ENCODE measurements at places on chromosomes 5 and 9.

DNA sequence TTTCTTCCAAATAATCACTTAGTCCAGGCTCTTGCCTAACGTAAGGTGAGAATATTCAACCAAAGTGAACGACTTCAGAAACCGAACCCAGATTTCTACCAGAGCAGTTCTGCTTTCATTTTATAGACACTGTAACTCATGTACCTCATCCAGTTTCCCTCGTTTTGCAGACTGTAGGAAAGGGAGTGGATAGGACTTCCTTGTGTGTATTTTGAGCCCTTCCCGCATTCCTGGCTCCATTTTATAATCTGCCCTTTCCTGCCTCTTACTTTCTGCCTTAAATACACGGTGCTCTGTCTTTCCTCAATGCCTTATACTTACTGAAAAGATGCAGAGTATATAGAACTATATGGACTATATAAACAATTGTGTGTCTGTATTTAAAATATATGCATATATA, 20.8 kb downstream of the MINAR2 start:
- no peak for DNase-seq

- no peak for DNase-seq
Observed at GRCh38 chr5:15983392-15983791, 196.2 kb downstream of the MARCHF11 start.

DNA sequence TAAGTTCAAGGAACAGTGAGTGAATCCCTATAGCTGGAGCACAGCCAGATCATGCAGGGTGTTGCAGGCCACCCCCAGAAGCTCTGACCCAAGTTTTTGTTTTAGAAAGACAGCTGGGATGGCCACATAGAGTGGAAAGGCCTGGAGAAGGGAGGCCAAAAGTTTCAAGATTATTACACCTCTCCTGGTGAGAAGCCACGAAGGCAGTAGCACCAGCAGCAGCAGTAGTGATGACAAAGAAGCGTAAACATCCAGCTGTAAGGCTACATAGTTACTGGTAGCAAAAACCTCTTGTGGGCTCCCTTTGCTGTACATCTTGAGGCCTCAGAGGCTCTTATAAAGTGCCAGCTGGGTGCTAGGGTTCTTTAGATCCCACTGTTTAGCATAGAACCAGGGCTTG, 11.8 kb downstream of the ADAMTSL1 start:
- no peak for DNase-seq

DNA sequence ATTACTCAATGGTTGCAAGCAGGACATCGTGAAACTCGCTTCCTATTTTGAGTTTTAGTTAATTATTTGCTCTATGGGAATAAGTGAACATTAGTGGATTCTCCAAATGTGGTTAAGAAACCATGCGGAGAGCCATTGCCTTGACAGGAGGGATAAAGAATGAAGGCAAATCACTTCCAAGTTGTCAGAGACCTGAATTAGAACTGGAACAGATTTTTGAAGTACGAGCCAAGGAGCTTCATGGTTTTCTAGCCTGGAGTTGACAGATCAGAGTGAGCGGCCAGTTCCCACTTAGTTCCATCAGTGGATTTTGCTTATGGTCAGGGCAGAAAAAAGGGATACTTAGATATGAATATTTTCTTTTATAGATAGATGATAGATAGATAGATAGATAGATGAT, 171.4 kb upstream of the CDH10 start:
- no peak for DNase-seq

GRCh38 chr5:150523472-150524350, 15.8 kb downstream of the NDST1 start:
- peak; percentile 92 for DNase-seq

GRCh38 chr5:17217493-17218352, at the start of gene BASP1:
TSS of gene BASP1 (plus strand) at chr5:17217631. CDS start at chr5:17275217, 57,586 bp downstream.
- peak; percentile 89 for DNase-seq

- no peak for DNase-seq
Observed at GRCh38 chr9:129125478-129125877, 14.3 kb downstream of the PTPA start.

GRCh38 chr5:168831383-168831782, 252.2 kb upstream of the PANK3 start:
- no peak for DNase-seq

DNA sequence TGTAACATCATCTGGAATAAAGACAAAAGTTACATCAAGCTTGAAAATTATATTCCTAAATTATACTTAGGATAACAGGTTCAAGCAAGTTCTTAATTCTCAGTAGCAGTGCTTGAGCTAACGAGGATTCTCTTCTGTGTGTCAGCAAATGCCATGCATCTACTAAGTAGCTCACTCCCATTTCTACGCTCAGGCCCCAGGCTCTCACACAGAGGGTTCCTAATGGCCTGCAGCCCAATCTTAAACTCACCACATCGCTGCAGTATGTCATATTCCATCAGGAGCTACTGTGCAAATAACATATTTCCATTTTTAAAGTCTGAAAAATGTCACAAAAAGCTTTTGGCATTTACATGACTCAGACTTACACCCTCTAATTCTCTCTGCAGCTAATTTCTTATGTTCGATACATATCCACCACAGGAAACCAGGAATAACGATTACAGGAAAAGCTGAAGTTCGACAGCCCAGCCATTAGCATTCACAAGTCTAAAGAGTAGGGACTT, 474.8 kb downstream of the EFNA5 start:
- DNase-seq, result no peak

DNA sequence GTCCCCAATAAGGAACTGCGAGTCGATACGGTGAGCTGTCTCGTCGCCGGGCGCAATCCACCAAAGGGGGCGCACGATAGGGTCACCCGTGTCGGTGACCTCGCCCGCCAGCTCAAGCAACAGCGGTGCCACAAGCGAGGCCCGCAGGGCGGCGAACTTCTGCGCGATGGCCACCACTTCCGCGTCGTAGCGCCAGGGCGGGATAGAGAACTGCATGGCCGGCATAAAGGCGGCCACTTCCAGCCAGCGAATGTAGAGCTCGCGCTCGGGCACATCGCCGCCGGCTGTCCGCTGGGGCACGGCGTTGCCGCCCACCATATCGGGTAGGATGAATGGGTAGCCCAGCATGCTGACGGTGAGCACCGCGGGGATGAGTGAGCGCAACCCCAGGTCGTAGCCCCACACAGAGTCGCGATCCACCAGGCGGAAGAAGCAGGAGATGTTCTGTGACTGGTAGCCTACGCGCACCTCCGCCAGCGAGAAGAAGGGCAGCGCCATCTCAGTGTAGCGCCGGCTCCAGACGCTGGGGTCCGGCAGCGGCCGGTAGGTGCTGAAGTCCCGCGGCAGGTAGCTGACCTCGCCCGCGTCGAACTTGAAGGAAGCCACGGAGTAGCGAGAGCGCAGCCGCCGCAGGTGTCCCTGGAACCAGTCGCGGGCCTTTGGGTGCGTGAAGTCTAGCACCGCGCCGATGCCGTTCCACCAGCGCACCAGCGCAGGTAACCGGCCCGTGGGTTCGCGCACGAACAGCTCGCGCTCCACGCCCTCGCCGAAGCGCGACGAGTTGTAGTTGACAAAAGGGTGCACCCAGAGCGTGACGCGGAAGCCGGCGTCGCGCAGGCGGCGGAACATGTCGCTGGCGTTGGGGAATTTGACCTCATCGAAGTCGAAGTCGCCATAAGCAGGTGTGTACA, 5.5 kb downstream of the MYORG start:
- DNase-seq, result no peak

GRCh38 chr5:127355337-127355736, 64.7 kb downstream of the MEGF10 start:
- DNase-seq, result peak; percentile 60

DNA sequence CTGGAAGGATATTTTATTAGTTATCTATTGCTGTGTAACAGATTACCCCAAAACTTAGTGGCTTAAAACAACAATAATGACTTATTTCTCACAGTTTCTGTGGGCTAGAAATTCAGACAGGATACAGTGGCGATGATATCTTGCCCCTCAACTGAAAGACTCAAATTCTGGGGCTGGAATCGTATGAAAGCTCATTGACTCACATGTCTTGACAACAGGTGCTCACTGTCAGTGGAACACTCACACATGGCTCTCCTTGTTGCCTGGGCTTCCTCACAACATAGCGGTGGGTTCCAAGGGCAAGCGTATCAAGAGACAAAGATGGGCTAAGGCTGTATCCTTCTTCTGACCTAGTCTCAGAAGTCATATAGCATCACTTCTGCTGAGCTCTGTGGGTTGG, 3.7 kb upstream of the GNPDA1 start:
- no peak for DNase-seq

GRCh38 chr5:132887283-132887682, 13.8 kb downstream of the LEAP2 start:
- DNase-seq, result no peak

GRCh38 chr9:97176206-97176605, 131.3 kb upstream of the CCDC180 start:
- DNase-seq, result peak; percentile 42

- no peak for DNase-seq
Observed at GRCh38 chr5:50325237-50325832, 115.8 kb downstream of the EMB start.

- no peak for DNase-seq
Observed at GRCh38 chr9:10403283-10403682, 209.5 kb downstream of the PTPRD start.

DNA sequence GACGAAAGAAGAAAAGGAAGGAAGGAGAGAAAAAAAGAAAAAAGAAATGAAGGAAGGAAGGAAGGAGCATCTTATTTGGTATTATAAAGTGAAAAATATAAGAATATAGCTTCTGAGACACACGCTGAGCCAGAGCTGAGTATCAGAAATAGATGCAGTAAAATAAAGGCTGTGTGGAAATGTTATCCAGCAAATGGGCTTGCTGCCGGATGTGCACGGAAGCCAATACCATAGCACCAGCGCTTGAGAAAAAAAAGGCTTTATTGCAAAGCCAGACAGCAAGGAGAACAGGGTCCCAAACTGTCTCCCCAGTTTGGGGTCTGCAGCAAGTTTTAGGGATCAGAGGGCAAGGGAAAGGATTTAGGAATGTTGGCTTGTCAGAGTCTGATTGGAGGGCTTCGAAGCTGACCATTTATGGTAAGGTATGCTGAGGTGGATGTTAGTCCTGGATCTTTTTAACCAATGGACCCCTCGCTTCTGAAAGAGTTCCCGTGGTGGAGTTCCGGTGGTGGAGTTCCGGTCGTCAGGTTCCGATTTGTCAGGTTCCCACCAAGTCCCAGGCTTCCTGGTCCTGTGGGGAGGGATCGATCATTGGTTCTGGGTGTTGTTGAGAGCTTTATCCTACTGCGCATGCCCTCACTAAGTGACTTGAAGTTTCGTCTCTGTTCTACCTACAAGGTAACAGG, 70.4 kb downstream of the SFXN1 start:
- DNase-seq, result no peak

- DNase-seq, result no peak
Observed at GRCh38 chr5:78060421-78060820, 234.1 kb downstream of the AP3B1 start.

GRCh38 chr9:110700953-110701352, 32.4 kb downstream of the MUSK start:
- DNase-seq, result no peak

GRCh38 chr9:132588501-132589147, 6.2 kb downstream of the BARHL1 start:
- DNase-seq, result no peak

All from Ammon's horn (tissue), 1 donor.